Cortex of kidney (tissue), 1 donor: ENCODE measurements at places on chromosomes 7 and 10.

- DNase-seq = no peak
Measured at GRCh38 chr10:5575482-5576153, 50.9 kb downstream of the CALML3 start.

- no peak for DNase-seq
Measured at GRCh38 chr10:66222462-66223046, 703.3 kb upstream of the LRRTM3 start.

- no peak for DNase-seq
Measured at GRCh38 chr10:106301146-106301545, 863.4 kb downstream of the SORCS1 start.

DNA sequence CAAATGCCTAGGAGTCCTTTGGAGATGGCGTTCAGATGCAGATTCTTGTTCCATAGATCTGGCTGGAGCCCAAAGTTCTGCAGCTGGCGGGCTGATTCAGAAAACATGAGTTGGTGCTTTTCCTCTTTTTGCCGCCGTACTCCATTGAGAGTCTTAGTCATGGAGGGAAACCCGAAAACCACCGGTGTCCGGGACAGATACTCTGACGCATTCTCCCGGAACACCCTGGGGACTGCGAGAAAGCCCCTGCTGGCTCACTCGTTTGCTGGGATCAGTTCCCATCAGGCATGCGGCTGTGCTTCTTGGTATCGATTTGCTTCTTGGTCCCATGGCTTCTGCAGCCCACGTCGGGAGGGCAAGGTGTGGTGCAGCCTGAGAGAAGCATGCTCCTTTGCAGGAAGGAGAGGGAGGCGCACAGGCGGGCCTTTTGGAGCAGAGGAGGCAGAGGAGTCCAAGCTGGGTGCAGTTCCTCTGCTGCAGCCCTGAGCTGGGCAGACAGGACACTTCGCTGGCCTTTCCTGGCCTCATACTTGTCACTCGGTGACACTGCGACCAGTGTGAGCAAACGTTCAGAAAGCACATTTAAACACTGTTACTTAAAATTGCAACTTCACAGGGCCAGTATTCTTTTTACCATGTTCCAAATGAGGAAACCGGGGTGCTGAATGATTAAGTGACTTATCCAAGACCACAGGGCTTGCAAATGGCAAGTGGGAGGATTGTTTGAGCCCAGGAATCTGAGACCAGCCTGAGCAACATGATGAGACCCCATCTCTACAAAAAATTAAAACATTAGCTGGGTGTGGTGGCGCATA, 30.6 kb upstream of the PFKFB3 start:
- no peak for DNase-seq

DNA sequence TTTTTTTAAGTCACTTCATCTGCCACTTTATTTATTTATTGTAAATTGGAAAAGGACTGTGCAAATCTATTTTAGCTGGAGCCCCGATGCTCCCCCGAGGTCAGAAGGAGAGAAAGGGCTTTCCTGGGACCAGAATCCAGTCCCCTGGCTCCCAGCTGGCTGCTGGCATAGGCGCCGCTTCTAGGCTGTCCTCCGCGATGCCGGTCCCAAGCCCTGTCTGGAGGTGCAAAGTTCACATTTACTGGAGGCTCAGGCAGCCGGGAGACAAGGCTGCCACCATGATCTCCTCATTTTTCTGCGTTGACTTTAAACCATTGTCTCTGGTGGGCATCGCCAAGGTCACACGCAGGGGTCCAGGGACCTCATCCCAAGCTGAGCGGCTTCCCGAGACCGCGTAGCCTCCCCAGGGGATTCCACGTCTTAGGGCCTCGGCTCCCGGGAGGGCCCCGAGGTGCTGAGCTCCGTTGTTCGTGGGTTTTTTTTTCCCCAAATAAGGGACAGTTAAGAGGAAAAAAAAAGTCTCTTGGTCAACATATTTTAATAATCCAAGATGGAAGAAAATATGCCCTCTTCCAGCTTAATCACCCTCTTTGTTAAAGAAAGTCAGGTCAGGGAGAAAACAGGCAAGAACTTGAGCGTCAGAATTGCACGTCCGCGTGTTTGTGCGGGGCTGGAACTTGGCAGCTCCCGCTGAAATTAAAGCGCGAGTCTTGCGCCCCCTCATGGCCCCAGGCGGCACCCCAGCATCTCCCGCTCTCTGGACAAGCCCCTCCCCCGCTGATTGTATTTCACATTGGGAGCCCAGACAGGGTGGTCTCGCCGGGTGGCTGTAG, 11.9 kb downstream of the RGR start:
- no peak for DNase-seq

DNA sequence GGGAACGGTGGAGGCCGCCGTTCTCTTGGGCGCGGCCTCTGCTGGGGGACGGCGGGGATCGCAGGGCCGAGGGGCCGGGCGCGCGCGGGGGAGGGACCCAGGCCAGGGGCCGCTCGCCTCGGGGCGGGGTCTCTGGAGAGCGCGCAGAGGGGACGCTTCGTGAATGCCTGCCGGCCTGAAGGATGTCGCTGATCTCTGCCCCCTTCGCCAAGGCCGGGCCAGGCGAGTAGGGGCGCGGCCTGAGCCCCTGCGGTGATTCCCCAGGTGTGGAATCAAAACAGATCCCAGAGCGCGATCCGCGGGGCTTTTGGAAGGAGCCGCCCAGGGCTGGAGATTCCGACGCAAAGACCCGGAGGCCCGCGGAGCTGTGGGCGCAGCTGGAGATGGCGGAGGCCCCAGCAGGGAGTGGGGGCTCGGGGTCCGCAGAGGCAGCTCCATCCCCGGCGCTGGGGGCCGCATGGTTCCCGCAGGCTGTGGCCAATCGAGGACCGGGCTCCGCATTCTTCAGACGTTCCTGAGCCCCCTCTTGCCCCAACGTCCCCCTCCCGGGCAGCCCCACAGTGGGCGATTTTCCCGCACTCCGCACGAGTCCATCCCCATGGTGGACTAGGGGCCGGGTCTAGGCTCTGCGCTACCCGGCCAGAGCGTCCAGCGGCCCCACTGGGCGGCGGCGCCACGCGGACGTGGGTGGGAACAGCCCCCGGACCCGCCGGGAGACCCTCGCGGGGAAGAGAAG, 166.0 kb downstream of the ACTR3B start:
- no peak for DNase-seq

- no peak for DNase-seq
Measured at GRCh38 chr10:9158675-9159074, 1104.2 kb downstream of the GATA3 start.

- no peak for DNase-seq
Measured at GRCh38 chr10:43862756-43863155, 214.1 kb upstream of the ZNF32 start.

DNA sequence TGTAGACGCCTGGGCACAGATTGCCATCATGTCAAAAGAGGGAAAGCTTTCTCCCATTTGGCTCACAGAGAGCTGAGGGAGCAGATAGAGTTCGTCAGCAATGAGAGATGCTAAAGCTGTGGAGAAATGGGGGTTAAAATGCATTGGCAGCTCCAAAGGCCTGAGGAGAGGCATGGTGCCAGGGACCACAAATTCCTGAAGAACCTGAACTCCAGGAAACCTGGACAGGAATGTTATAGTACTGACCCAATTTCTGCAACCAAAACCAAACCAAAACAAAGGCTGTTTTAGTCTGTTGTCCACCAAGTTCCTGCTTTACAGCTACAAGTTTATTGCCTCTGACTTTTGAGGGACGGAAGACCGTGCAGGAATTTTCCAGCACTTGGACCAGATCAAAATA, 575.7 kb downstream of the REEP3 start:
- DNase-seq = no peak
